ENCODE measurements at places on chromosomes 3 and 15. TPM values are rescaled to one million over a fixed set of nuclear protein-coding genes. Genes with fewer than 3 reads are reported as not detected.

DNA sequence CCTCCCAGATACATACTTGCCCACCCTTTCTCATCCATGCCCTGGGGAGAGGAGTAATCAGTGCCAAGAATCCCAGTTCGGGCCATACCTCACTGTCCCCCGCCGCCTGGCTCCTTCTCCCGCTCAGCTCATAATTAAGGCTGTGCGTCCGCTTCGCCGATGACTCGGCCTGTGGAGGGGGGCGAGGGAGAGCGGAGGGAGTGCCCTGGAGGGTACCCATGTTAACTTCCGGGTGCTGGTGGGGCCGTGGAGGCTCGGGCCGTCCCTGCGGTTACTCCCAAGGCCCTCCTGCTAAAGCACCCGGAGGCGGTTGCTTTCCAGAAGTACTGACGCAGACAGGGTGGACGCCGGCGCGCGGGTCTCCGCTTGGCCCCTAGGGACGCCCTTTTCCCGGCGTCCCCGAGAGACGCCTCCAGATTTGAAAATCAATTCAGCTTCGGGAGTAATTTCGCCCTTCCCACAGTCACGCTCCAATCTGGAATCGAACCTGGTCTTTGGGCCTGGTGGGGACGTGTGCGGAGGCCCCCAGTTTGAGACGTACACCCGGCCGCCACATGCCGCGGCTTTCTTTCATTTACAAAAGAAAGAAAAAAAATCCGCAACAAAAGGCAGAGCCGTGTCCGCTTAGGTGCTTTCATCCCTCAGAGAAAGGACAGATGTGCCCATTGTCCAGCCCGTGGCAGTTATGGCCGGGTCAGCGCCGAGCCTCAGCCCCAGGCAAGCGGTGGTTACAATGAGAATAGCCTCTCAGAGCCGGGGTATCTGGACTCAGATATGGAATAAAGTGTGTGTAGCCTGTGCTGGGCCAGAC, 1.0 kb upstream of the ONECUT1 start:
- no peaks in the 10 kb centered on the region for H3K36me3 ChIP-seq
- H3K4me1 ChIP-seq, result no peaks in the 10 kb centered on the region
- peaks cover 93% of the 10 kb centered on the region for H3K27me3 ChIP-seq
- H3K4me3 ChIP-seq, result peak overlapping the region; percentile 39
- DNase-seq, result no peak

- H3K4me1 ChIP-seq, result no peaks in the 10 kb centered on the region
- H3K36me3 ChIP-seq, result no peaks in the 10 kb centered on the region
- DNase-seq, result no peak
- H3K27me3 ChIP-seq, result no peaks in the 10 kb centered on the region
These were observed 467.9 kb upstream of the ATP11B start for GRCh38 chr3:182325213-182325950.

- no peaks in the 10 kb centered on the region for H3K27me3 ChIP-seq
- no peak overlapping the region for H3K27ac ChIP-seq
- no peak for DNase-seq
These were observed 921.3 kb upstream of the NR2F2 start for GRCh38 chr15:95409211-95409610.

DNA sequence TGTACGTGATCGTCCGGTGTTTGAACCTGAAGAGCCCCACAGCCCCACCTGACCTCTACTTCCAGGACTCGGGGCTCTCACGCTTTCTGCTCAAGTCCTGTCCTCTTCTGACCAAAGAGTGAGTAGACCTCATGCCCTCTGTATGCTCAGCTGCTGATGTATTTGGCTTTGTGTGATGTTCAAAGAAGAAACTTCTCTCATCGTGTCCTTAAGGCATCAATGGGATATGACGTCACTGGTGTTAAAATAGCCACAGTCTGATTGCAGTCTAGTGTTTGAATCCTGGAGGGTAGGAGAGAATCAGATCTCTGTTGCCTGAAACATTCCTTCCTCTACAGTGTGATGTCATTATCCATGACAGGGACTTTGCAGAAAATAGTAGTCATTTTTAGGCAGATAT, 28.1 kb downstream of the ABHD2 start:
- DNase-seq, result no peak
- no peaks in the 10 kb centered on the region for H3K27me3 ChIP-seq
- H3K36me3 ChIP-seq, result no peaks in the 10 kb centered on the region
- no peaks in the 10 kb centered on the region for H3K4me1 ChIP-seq
- H3K27ac ChIP-seq, result peak overlapping the region; percentile 82

- H3K4me3 ChIP-seq, result no peak overlapping the region
- no peak overlapping the region for H3K27ac ChIP-seq
- DNase-seq, result no peak
- H3K4me1 ChIP-seq, result no peaks in the 10 kb centered on the region
- no peaks in the 10 kb centered on the region for H3K36me3 ChIP-seq
These were observed 139.1 kb upstream of the LRIG1 start for GRCh38 chr3:66639809-66640356.

DCBLD2 gene
- 29.6 TPM for total RNA-seq

MYH15 gene
- total RNA-seq, result not detected

HTD2 gene
- total RNA-seq, result 11.1 TPM

CHRNA7 gene
- 2.3 TPM for total RNA-seq
